Activated gamma-delta T cell (primary cell): ENCODE measurements at places on chromosomes 3 and 15.

GRCh38 chr15:48695088-48695826 is 49.7 kb upstream of the FBN1 start:
- DNase-seq: no peak

DNA sequence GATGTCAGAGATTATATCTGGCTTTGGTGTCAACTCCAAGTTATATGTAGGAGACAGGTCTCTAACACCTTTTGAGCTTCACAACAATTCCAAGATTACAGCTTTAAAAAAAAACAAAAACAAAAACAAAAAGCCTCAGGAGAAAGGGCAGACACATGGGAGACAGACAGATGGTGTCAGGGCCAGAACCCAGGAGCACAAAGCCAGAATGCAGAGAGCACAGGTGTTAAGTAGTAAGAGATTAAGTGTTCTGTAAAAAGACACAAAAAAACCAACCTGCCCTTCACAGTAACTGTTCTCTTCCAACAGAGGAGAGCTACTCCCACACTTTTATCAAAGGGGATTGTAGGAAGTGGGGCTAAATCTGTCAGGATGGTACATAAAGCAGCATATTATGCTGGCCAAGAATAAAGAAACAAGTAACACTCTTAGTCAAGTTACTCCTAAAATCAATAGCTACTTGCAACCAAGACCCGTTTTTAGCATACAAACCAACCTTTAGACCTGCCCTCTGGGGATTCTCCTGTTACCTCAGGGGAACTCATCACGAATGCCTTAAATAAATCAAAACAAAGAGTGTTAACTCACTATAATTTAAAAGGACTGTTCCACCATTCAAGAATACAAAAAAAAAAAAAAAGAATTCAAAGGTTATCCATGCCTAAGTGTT is 5.9 kb downstream of the CPEB1 start:
- DNase-seq: no peak

- no peak for DNase-seq
These were observed 137.1 kb downstream of the P3H2 start for GRCh38 chr3:189983612-189984011.

DNA sequence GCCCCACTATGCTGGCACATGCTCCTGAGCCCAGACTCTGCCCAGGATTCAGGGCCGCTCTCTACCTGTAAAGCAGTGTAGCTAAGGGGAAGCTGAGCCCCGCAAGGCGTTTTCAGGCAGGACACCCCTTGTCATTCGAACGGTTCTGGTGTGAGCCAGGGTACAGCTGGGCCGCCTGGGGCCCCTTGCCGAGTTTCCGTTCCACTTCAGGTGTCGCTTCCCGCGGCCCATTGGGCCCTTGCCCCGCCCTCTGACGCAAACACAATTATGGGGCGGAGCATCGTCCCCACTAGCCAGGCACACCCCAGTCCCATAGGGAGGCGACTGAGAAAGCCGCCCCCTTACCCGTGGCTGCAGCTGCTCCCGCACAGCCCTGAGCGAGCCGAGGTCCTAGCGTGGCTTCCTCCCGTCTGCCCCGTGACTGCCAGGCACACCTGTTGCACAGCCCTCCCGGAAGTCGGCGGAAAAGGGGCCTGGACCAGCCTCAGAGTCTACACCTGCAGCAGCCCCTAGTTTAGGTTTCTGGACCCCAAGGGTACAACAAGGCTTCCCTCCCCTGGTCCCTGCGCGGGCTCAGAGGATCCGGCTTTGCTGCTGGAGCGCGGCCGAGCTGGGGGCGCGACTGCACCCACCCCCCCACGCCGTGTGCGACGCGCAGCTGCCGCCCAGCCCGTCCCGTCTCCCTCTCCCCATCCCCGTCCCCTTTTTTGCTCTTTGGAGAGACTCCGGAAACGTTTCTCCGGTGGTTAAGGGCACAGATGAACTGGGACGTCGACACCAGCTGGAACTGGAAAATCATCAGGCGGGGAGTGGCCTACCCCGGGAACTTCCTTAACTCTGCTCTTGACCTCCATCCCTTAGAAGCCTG is at the start of gene PLSCR2:
TSS of gene PLSCR2 (minus strand) at position 412 of the 868 bp plus-strand sequence. CDS start 9,657 bp downstream, outside the sequence.
- DNase-seq: peak; percentile 24

- DNase-seq: no peak
These were observed 7.2 kb upstream of the SCAMP5 start for GRCh38 chr15:74988007-74988800.

- no peak for DNase-seq
These were observed 251.4 kb upstream of the ROPN1 start for GRCh38 chr3:124243177-124243859.

DNA sequence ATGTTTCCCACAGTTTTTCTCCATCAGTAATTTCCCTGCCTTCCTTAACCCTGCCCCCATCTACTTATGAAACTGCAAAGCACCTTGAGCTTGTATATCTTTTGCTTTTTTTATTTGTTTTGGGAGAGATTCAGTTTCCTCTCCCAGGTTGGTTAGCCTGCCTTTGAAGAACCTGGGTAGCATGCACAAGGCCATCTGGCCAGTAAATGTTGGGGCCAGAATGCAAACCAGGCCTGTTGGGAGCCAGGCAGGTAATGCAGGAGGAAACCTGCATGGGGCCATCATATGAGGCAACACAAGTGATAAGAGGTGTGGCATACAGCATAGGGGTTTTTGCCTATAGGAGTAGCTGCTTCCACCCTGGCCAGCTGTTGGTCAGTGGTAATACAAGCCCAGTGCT is 17.7 kb downstream of the SYNPR start:
- DNase-seq: no peak

DNA sequence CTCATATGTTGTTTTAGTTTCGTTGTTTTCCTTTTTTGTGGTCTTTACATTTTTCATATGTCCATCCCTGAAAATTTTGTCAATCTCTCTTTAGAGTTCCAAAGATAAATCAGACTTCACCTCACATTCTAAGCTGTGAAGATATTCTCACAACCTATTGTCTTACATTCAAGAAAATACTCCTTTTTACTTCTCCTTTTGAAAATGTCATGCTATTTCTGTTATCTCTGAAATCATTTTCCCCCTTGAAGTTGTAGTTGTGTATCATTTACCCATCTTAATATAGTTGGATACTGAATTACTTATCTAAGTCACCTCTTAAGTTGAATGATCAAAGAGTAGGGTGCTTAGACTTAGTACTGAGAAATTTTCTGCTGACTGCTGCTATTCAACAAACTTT is 74.3 kb downstream of the DCUN1D1 start:
- DNase-seq: no peak

- no peak for DNase-seq
These were observed 34.0 kb downstream of the PIGB start for GRCh38 chr15:55353025-55353424.

GRCh38 chr15:75663931-75664421 is 16.3 kb downstream of the SNX33 start:
- DNase-seq: no peak
